Activated naive CD4-positive, alpha-beta T cell treated with anti-CD3 and anti-CD28 coated beads, Interleukin-2, amount 10 ng/mL, durations not matched to agents 7 days and 5 days (primary cell): ENCODE measurements at places on chromosomes 5 and 9.
A peak's percentile ranks its signal among the peaks of the same experiment; 100 is the strongest.

DNA sequence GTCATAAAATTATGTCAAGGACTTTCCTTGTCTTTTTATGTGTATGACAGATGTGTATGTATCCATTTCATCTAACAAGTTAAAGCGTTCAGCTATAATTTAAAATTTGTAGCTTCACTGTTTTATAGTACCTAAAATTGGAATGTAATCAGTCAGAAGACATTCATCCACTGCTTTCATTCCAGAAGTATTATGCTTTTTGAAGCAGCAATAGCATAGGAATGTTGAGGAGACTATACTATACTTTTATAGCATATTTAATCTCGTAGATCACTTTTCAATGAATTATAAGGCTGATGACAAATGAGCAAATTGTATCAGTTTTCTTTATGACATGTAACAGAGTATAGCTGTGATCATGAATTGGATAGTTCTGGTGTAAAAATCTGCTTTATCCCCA, 6.9 kb downstream of the PCDHGA12 start:
- DNase-seq, result no peak

GRCh38 chr5:80481019-80481893, 6.6 kb upstream of the FAM151B start:
- peak; percentile 67 for DNase-seq

DNA sequence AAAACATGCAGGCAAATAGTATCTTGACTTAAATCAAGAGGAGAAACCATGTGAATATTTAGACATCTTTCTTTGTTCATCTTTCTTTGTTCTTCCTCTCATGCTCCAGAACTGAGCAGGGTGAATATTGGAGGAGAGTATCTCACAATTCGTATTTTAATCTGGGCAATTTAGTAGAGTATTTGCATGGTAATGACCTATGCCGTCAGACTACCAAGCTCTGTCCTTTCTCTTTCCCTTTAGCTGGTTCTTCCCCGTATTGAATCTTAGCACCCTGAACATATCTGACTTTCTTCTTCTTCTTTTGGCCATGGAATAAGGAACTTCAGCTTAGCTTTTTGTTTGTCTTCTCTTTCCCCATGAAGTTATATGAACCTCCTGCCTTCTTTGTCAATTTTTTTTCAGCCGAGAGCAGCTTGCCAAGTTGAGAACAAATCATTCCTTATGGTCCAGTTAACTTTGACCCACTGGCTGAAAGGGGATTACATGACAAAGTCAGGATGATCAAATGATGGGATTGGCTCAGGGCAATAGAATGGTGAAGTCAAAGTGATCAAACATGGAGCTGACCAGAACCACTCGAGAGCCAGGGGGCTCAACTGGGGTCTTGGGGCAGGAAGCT, 95.8 kb downstream of the DAPK1 start:
- DNase-seq, result no peak

- DNase-seq, result no peak
Measured at GRCh38 chr5:173762930-173763329, 125.2 kb upstream of the CPEB4 start.

- no peak for DNase-seq
Measured at GRCh38 chr5:116032094-116032517, at the start of gene ARL14EPL. TSS of gene ARL14EPL (plus strand) at chr5:116032472. CDS start at chr5:116051466, 18,994 bp downstream.

GRCh38 chr9:134320868-134321471, 5.3 kb upstream of the RXRA start:
- no peak for DNase-seq

- peak; percentile 27 for DNase-seq
Measured at GRCh38 chr9:4550777-4551484, 60.7 kb downstream of the SLC1A1 start.

- DNase-seq, result no peak
Measured at GRCh38 chr5:138461343-138462125, 3.7 kb upstream of the EGR1 start.

DNA sequence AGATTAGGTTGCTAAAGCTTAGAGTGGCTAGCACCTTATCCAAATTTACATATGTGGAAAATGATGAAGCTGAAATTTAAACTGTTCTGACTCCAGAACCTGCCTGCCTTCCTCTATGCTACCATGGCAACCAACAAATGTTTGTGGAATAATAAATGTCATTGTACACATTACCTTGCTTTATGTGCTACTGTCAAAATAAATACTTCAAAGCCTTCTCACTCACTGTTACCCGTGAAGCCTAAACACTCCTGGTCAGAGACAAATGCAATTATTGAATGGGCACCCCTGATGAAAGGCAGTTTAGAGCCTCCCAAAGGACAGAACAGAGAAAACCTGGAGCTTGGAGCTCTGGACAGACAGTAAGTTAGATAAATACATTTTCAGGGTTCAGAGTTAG, 158.6 kb downstream of the FAM114A2 start:
- no peak for DNase-seq
